AG08396 (cell line): ENCODE measurements at places on chromosomes 7 and 10.

DNA sequence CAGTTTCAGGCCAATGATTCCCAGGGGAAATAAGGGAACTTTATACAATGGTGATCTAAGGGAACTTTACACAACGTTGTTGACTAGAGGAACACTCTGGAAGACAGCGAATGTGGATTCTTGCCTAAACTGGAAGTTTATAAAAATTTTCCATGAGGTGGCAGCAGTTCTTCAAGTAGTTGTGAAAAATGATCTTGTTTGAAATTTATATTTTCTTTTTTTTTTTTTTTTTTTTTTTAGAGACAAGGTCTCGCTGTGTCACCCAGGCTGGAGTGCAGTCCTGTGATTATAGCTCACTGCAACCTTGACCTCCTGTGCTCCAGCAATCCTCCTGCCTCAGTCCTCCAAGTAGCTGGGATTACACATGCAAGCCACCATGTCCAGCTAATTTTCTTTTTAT is 32.1 kb upstream of the GTF2I start:
- no peak for DNase-seq

GRCh38 chr7:151721236-151721635 is 155.7 kb downstream of the PRKAG2 start:
- DNase-seq = no peak

DNA sequence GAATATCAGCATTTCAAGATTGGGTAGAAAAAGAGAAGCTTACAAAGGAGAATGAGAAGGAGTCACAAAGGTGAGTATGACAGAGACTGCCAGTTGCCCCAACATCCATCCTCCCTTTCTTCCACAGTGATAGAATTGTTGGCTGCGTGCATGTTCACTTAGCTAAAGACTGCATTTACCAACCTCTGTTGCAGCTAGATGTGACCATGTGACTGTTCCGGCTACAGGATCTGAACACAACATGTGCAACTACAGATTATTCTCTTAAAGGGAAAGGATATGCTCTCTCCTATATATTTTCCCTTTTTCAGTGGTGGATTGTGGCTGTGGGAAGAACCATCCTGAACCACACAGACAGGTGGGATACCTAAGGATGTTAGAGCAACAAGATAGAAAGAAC is 60.5 kb upstream of the ZNRF2 start:
- DNase-seq = no peak

DNA sequence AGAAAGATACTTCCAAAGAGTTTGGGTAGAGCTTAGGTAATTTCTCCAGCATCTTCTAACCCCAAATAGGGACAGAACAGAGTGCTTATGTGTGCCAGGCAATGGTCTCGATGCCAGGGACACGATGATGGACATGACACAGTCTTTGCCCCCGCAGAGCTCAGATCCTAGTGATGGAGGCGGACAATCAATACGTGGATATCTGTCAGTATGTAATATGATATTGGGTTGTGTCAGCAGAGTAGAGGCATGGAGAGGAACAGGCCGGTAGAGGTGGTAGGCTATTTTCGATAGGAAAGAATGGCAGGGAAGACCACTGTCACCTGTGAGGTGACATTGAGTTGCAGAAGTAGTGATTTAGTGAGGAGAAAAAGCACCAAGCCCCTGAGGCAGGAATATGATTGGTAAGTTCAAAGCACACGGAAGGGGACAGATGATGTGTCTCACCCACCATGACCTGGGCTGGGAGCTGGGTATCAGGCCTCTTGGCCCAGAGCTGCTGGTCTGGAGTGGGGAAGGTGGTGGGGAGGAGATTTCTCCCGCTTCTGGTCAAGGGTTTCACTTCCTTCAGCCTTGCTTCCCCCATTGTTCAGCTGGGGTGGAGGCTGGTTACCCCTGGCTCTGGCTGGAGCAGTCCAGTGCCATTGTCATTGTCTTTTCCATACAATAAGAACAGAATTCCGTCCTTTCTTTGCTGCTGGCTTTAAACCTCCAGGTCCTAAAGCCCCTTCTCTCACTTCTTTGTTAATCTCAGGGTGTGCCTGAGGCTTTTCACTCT is 36.0 kb upstream of the SRGN start:
- no peak for DNase-seq

- no peak for DNase-seq
Measured at GRCh38 chr7:135773464-135773863, 24.9 kb upstream of the FAM180A start.

GRCh38 chr7:67821116-67821515 is 824.5 kb downstream of the TYW1 start:
- no peak for DNase-seq

- DNase-seq = no peak
Measured at GRCh38 chr7:53070883-53071282, 35.5 kb downstream of the POM121L12 start.

DNA sequence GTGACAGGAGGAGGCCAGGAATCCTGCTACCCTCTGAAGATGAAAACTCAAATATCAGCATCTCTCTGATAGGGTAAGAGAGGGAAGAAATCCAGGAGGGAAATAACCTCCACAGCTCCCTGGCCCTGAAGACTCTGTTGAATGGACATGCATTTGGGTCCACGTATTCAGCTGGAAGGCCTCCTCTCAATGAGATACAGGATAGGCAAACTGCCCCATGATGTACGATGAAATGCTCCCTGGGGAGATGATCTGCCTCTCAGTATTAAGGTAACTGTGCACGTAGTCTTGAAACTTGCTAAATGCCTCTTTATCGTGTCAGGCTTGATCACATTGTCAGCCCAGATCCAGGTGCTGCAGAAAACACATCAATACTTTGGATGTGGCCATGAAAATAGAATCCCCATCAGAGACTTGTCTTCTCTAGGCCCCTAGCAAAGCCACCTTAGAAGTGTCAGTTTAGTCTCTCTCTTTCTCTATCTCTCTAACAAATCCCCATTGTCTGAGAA is 384.0 kb downstream of the KCNMA1 start:
- DNase-seq = no peak

DNA sequence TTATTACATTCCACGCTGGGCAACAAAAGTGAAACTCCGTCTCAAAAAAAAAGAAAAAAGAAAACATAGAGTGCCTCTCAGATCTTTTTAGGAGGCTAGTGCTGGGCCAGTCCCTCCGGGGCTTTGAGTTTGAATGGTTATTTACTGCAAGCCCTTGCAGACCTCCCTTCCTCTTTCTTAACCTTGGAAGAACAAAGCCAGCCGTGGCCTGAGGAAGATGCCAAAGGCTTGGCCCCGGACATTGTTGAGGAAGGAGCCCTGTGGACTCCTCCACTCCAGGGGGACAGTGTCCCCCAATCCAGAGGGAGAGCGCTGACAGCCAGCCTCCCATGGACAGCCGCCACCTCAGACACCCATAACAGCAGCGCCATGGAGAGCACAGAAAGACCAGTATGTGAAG is 5.0 kb downstream of the TSPAN33 start:
- DNase-seq = no peak

DNA sequence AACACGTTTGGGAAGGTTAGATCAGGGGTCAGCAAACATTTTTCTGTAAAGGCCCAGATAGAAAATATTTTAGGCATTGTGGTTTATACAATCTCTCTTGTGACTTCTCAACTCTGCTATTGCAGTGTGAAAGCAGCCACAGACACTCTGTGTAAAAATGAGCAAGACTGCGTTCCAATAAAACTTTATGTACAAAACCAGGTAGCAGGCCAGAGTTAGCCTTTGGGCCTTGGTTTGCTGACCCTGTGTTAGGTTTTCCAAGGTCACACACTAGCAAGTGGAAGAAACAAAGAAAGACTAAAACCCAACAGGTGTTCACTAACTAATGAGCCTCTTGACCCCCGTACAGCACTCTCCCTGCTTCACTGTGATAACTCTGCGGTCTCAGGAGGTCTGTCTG is 14.9 kb upstream of the PAXIP1 start:
- no peak for DNase-seq

DNA sequence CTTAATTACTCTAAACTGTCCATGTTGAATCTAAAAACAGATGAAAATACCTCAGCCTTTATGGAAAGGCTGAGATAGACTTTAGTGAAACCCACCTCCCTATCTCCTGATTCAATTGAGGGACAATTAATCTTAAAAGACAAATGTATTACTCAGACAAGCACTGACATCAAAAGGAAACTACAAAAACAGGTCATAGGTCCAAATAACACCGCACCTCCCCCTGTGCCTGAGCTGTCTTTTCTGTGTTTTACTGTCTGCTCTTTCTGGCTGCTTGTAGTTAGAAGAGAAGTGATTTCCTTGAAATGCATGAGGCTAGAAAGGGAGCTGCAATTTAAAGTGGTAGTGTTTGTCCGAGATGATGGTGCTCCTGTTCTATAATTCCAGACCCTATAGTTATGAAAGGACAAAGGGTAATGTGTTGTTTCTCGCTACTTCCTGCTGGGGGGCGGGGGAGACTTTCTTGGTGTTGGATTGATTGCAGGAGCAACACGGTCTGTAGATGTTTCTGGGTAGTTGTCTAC is 16.0 kb downstream of the AKR1C8 start:
- DNase-seq = no peak
